ENCODE measurements at places on chromosomes 3 and 15. TPM values are rescaled to one million over a fixed set of nuclear protein-coding genes. Genes with fewer than 3 reads are reported as not detected.

The ALDH1L1 gene
- 11.2 TPM for total RNA-seq

The EFCAB12 gene
- total RNA-seq = 0.42 TPM

The SRPRB gene
- total RNA-seq = 115 TPM

The MED12L gene
- 4.6 TPM for total RNA-seq

The LDHAL6B gene
- not detected for total RNA-seq

All from Calu3 (cell line).